ENCODE measurements at places on chromosomes 16 and 17. TPM values are rescaled to one million over a fixed set of nuclear protein-coding genes. Genes with fewer than 3 reads are reported as not detected.
A peak's percentile ranks its signal among the peaks of the same experiment; 100 is the strongest.

GRCh38 chr16:11669380-11670146, 1.3 kb downstream of the SNN start:
- DNase-seq = no peak

GRCh38 chr17:8494506-8495111, 58.9 kb downstream of the NDEL1 start:
- DNase-seq = no peak

DNA sequence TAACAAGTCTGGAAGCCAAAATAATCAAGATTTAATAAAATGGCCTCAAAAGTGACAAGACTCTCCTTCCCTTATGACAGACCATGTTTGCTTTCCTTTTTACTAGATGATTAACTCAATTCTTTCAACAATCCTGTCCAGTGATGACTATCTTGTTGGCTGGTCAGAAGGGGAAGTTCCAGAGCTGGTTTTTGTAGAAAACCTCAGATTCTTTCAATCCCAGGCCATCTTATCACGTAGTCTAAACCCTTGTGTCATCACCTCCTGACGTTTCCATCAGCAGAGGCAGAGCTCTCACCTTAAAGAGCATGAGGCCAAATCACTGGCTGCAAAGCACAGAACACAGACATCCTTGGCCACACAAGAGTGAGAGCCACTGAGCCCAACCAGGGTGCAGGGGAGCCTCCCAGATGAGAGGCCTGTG, 125.3 kb downstream of the ANKRD11 start:
- no peak for DNase-seq

Gene NGFR
- 11.7 TPM for total RNA-seq

Gene DHRS7C
- 1.1 TPM for total RNA-seq

Gene SDR42E2
- total RNA-seq = not detected

GRCh38 chr17:33225509-33225908, 67.6 kb downstream of the ASIC2 start:
- DNase-seq = no peak

- DNase-seq = no peak
These were observed 94.0 kb downstream of the CACNG1 start for GRCh38 chr17:67138392-67138791.

Gene PDILT
- total RNA-seq = not detected

DNA sequence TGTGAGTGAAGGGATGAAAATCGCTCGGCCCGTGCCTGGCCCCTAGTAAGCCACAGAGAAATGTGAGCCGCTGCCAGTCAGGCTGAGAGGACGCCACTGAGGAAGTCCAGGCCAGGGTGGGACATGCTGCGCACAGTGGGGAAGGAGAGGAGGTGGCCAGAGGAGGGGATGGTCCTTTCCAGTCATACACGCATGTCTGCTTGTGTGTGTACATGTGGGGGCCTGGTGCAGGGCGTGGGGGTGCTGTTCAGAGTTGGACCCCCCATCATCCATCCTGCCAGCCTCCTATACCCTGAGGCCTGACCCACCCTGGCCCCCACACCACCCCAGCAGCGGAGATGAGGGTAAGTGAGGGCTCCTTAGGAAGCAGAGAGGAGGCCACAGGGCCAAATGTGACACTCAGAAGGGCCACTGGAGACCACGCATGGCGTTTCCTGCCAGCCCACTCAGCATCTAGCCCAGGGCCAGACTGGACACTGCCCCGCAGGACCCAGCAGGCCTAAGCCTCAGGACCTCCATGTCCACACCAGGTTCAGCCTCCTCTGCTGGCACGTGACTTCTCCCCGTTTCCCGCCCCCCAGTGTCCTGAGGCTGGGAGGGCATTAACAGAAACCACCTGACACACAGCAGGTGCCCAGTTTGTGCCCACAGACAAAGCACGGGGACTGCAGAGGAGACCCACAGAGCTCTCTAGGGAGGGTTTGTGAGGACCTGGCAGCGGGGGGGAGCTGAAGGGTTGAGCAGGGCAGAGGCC, 7.0 kb downstream of the DOC2A start:
- no peak for DNase-seq

- no peak for DNase-seq
These were observed 4.9 kb downstream of the IRX3 start for GRCh38 chr16:54281535-54282201.

DNA sequence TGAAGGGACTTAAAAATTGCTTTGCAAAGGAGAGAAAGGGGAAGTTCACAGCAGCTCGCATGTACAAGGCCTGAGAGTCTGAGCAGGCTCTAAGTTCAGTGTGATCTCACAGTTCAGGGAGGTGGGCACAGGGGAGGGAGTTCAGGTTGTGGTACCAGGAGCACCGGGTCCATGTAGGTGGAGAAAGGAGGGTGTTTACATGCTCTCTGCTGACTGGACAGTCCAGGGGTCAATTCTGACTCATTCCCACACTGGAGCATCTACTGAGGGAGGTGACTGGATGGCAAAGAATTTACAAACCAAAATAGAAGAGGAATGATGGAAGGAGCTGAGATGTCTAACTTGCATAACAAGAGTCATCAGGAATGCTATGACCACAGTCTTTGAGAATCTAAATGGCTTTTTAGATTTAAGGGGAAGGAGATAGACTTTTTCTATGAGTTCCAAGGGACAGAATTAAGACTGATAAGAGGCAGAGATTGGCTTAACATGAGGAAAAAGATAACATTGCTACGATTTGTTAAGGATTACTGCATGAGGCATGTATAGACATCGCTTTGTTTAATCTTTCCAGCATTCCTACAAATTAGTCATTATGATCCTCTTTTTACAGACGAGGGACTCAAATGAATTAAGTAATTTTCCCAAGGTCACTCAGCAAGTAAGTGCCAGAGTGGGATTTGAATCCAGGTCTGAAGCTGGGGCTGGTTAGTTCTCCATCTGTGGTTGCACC, 29.9 kb downstream of the MIS12 start:
- DNase-seq = no peak

DNA sequence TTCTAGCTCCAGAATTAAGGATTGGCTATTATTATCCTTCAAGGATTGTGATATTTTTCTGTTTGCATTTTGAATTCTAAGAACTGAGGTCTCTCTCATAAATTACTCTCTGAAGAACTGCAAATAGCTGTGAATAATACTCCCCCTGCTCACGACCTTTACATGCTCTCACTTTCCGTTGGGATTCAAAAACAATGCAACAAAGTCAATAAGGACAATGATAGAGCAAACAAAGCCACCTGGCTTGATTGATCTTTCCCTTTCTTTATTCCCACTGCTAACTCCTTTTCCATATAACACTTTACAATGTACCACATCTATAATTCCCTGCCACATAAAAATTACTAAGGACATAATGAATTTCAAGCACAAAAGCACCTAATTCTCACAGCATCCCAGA, 523.0 kb upstream of the CA10 start:
- no peak for DNase-seq

- no peak for DNase-seq
These were observed 343.0 kb downstream of the SNX29 start for GRCh38 chr16:12319428-12320035.

Gene TEKT5
- total RNA-seq = 0.32 TPM

DNA sequence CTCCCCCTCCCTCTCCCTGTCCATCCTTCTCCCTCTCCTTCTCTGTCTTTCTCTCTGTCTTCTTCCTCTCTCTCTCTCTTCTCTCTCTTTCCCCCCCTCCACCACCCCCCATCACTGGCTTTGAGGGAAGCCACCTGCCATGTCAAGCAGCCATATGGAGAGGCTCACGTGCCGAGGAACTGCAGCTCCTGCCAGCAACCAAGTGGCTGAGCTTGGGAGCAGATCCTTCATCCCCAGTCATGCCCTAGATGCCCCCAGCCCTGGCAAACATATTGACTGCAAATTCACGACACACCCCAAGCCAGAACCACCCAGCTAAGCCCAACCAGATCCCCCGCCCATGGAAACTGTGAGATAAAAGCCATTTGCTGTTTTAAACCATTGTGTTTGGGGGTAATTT, 40.9 kb upstream of the RBFOX3 start:
- peak; percentile 41 for DNase-seq

GRCh38 chr16:58306327-58306726, 11.5 kb upstream of the PRSS54 start:
- no peak for DNase-seq

Gene BICDL2
- 7.2 TPM for total RNA-seq

All from urinary bladder (tissue), 4 donors.